ENCODE measurements at places on chromosomes 4 and X.

- no peak for DNase-seq
Observed at GRCh38 chrX:23386726-23387125, 52.1 kb downstream of the PTCHD1 start.

DNA sequence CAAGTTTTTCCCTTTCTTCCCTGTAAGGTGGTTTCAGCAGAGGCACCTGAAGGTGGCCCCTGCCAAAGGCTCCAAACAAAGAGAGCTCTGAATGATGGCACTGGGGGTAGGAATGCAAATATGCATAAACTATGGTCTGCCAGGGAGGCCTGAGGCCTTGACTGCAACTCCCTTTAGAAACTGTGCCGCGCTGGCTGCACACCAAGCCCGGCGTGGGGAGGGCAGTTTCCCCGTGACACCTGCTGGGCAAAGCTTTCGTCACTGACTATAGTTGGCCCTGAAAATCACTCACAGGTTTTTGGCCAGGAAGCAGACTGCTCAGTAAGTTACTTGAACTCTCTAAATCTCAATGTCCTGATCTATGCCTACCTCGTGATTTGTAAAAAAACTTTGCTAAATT is 97.8 kb upstream of the ATOH1 start:
- DNase-seq = no peak

GRCh38 chr4:5142726-5143125 is 91.4 kb downstream of the STK32B start:
- DNase-seq = no peak

DNA sequence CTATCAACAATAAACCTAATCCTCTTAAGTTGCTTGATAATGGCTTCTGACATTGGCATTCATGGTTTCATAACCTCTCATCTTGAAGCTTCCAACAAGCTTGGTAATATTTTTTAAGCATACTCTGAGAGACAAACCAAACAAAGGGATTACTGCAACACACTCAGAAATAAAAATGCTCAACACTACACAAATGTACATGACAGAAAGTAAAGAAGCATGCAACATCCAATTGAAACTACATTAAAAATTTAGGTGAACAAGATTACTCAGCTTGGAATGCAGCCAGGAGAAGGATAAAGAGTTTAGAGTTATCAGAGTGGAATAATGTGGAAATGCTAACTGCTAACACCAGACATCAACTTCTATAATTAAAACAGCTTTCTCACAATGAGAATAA is 1136.6 kb upstream of the PABPC4L start:
- DNase-seq = no peak
